ENCODE measurements at places on chromosomes 13 and 19.

GRCh38 chr13:38763446-38764381 lies 76.8 kb downstream of the FREM2 start:
- peak; percentile 15 for DNase-seq

GRCh38 chr19:18833141-18833476 lies 1.4 kb downstream of the UPF1 start:
- no peak for DNase-seq

- no peak for DNase-seq
Measured at GRCh38 chr13:101248739-101249514, 167.4 kb downstream of the NALCN start.

GRCh38 chr13:24168979-24169378 lies 8.5 kb downstream of the SPATA13 start:
- DNase-seq: no peak

- DNase-seq: no peak
Measured at GRCh38 chr13:49615836-49616675, 12.3 kb upstream of the ARL11 start.

GRCh38 chr19:54252845-54253244 lies 4.2 kb downstream of the LILRB5 start:
- DNase-seq: no peak

DNA sequence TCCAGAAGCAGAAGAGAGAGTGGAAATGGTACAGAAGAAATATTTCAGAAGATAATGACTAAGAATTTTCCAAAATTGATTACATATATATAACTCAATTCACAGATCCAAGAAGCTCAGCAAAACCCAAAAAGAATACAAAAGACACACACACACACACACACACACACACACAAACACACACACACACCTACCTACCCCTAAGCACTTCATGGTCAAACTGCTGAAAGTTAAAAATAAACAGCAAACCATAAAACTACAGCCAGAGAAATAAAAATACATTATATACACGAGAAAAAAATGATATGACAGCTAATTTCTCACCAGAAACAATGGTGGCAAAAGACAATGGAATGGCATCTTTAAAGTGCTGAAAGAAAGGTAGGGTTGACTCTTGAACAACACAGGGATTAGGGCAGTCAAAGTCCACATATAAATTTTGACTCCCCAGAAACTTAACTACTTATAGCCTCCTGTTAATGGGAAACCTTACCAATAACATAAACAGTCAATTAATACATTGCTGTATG lies 49.2 kb downstream of the DIAPH3 start:
- no peak for DNase-seq

GRCh38 chr19:15616627-15617270 lies 1.7 kb downstream of the CYP4F8 start:
- no peak for DNase-seq

DNA sequence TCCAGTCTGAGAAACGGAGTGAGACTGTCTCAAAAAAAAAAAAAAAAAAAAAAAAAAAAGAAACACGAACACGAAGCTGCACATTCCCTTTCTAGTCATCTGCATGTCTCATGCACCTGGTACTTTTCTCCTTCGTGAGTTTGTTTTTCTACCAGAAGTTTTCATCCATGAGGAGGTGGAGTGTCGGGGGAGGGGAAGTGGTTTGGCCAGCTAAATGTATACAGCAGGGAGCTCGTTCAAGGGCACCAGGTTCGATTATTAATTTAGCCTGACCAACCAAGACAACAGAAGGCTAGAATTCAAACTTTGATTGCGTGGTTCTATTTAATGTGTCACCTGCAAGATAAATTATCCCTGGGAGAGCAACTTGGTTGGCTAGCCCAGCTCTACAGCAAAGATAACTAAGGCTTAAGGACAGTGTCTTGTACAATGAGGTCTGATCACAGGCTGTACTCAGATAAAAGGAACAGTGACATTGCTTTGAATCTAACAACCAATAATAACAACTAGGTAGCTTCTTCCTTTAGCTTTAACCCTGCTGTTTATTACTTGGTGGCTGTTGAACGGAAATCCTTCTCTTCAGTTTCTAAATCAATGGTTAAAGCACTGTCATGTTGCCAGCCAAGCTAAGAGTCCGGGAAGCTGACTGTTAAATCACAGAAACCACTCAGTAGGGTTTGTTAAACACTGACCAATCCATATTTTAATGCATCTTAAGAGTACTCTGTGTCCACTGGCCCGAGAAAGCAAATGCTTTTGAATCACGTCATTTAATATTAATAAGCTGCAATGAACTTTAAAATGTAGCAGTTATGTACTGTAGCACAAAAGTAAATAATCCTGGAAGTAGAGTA lies 98.4 kb upstream of the STARD13 start:
- no peak for DNase-seq

GRCh38 chr13:90443268-90443667 lies 904.2 kb upstream of the MIR17HG start:
- no peak for DNase-seq

DNA sequence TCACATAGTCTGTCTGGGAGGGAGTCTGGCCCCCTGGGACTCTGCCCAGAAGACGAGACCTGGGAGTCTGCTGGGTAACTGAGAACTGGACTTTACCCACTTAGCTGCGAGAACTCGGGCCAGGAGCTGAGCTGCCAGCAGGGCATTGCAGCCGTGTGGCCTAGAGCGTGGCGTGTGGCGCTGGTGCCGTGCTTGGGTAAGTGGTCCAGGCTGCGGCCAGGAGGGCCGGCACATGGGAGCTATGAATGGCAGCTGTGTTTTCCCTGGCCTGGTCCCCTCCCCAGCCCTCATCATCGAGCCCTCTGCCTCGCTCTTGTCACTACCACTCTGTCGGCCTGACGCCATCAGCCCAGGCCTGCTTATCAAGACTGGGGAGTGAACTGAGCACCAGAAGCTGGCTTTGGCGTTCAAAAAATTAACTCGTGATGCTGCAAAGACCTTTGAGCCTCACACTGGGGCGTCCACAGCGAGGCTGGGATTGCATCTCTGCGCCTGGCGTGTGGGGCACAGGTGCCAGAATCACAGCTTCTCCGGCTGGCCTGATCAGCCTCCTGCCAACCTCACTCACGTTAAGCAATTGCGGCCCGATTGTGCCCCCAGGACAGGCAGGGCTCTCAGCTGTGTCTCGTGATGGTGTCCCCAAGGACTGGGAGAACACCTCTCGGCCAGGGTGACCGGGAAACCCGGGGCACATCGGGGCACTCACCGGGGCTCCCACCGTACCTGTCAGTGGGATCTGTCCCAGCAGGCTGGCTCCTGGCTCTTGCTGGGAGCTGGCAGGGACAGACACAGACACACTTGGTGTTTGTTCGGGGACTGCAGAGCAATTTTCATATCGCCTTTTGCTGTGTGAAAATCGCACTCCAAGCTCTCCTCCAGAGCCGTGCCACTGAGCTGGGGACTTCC lies 85.9 kb downstream of the KDM4B start:
- DNase-seq: no peak

- DNase-seq: no peak
Measured at GRCh38 chr13:109180905-109181425, 551.6 kb downstream of the MYO16 start.

- DNase-seq: no peak
Measured at GRCh38 chr19:45938733-45939319, 24.2 kb upstream of the NANOS2 start.

DNA sequence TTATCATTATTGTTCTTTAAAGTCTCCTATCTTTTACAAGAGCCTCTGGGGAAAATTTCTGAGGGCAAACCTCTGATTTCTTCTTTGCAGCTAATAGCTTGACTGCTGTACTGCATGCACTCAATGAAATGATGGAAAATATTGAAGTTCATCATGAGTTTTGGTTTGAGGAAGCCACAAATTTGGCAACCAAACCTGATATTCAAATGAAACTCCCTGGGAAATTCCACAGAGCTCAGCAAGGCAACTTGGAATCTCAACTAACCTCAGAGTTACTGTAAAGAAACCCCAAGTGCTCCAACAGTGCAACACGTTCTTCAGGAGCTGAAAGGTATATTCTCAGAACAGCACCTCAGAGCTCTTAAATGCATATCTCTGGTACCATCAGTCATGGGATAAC lies 14.2 kb upstream of the RNF6 start:
- no peak for DNase-seq

DNA sequence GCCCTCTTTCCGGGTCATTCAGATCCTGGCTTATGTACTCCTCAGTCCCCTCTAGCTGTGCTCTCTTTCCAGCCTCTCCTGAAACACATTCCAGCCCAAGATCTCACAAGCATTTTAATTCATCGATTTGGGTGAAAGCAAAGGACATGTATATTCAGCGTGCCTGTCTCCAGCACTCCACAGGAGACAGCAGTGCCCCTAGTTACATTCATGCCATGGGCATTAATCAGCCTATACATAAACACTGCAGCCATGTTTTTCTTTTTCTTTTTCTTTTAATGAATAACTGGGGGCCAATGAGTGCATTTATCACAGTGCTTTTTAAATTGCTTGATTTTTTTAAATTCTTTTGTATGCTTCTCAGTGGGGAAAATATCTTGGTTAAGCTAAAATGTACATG lies 199.1 kb downstream of the DCT start:
- no peak for DNase-seq

DNA sequence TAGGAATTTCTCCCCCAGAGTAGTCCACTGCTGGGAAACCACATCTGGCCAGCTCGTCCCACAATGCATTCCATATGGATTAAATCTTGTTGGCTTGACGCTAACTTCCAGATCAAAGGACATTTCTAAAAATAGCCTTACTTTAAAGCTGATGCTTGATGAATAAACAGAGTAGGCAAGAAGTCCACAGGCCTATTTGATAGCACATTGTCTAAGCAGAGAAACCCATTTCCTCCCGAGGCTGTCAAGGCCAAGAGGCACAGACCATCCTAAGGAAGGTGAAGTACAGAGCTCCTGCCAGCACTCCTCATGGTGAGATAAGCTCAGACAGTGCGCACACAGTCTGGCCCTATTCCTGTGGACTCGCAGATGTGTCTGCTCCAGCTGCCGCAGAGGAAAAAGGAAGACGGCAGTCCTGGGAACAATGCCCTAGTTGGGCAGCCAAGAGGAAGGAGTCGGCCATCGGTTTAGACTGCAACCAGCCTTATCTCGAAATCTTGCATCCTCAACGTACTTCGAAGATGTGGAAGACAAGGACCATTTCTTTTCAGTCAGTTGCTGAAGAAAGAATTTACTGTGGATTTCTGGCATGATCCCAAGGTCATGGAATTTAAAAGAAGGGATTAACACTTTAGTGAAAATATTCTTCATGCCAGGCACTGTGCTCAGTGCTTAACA lies 156.8 kb downstream of the RGCC start:
- DNase-seq: no peak

DNA sequence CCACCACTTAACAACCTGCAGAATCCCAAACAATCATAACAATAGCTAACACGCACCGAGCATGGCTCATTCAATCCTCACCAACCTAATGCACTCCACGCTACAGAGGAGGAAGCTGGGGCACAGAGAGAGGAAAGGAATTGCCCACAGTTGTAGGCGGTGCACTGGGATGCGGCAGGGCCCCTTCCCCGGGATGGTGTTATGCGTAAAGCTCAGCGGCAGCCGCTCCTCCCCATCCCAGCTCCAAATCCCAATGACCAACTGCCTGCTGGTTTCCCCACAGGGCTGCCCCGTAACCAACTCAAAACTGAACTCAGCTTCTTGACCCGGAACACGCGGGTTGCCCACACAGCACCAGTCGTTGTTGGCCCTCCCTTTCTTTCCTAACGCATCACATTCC lies 42.2 kb downstream of the SERP2 start:
- no peak for DNase-seq

GRCh38 chr19:46428239-46429135 lies at the start of gene PNMA8C:
Gene PNMA8C (minus strand): TSS chr19:46428936. CDS start chr19:46428359, 577 bp downstream.
- peak; percentile 65 for DNase-seq

DNA sequence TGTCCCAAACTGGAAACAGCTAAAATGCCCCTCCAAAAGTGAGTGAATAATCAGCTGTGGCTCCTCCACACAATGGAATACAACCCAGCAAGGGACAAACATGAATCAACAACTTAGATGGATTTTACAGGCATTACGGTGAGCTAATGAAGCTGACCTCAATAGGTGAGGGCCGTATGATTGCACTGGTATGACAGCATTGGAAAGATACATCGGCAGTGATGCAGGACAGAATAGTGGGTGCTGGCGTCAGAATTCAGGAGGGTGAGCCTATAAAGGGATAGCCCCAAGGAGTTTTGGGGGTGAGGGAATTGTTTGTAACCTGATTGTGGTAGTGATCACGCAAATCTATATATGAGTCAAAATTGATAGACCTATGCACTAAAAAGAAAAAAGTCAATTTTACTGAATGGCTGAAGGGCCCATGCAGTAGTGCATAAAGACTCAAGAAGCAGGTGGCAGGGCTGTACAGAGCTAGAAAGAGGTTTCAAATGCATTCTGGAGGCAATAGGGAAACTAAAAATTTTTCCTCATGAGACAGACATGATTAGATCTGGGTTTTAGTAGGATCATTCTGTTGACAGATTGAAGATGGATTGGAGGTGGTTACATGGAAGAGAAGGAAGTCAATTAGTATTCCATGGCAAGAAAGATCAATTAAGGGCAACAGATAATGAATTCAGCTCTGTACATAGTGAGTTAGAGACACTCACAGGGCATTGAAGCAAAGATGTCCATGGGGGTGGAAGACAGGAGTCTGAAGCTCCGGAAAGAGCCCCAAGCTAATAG lies 90.8 kb downstream of the IRS2 start:
- DNase-seq: no peak

- no peak for DNase-seq
Measured at GRCh38 chr13:97437729-97438128, 3.8 kb downstream of the RAP2A start.

GRCh38 chr13:78325585-78325984 lies 277.8 kb downstream of the POU4F1 start:
- no peak for DNase-seq

GRCh38 chr13:99347911-99348451 lies 40.8 kb upstream of the GPR183 start:
- peak; percentile 81 for DNase-seq

GRCh38 chr13:44873461-44873860 lies 115.8 kb downstream of the NUFIP1 start:
- no peak for DNase-seq

- peak; percentile 80 for DNase-seq
Measured at GRCh38 chr13:31930901-31931522, 100.6 kb upstream of the FRY start.

- no peak for DNase-seq
Measured at GRCh38 chr19:49880162-49880869, 2.8 kb downstream of the TBC1D17 start.
